ENCODE measurements at places on chromosomes 2 and 18.

DNA sequence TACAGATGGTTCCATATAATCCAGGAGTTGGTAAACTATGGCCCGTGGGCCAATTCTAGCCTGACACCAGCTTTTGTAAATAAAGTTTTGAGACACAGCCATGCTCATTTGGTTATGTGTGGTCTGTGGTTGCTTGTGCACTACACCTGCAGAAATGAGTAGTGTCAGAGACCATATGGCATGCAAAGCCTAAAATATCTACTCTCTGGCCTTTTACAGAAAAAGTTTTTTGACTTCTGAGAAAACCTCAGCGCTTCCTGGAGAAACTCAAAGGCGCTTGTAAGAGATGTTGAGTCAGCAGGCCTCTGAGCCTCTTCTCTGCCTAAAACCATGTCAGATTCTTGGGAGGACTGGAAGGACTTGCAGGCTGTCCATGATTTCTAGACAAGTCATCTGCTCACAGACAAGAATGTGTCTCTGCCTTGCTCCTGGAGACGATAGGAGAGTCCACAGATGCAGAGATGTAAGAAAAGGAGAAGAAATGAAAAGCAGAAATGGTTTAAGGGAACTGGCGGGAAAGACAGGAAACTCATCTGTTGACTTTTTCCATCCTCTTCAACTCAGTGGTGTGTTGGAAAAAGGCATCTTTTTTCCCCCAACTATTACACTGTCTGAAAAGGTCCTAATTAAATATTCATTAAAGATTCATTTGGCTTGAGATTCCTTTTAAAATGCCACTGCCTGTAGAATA, 5.2 kb downstream of the TTC39C start:
- no peak for DNase-seq

- no peak for DNase-seq
These were observed 17.1 kb downstream of the TMEM185B start for GRCh38 chr2:120206022-120206581.

DNA sequence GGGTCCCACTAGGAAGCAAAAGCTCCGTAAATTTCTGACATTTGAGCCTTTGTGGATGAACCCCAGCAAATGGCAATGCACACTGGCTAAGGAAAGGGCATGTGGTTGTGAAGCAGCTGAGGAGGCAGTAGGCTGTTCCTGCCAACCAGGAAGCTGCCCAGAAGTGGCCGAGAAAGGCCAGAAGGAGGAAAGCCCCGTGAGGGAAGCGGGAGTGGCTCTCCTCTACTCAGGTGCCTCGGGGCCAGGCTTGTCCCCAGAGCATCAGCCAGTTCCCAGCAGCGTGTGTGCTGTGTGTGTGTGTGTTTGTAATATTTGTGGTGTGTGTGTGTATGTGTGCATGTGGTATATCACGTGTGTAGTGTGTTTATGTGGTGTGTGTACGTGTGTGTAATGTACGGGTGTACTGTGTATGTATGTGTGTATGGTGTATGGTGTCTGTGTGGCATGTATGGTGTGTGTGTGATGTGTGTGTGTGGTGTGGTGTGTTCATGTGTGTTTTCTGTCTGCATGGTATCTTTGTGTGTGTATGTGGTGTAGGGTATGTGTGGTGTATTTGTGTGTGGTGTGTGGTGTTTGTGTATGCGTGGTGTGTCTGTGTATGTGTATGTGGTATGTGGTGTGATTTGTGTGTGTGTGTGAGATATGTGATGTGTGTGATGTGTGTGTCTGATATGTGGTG, 90.6 kb downstream of the APOB start:
- DNase-seq = no peak

GRCh38 chr2:16025876-16026640, 85.7 kb downstream of the MYCN start:
- no peak for DNase-seq

GRCh38 chr2:953975-954686, 3.5 kb downstream of the SNTG2 start:
- DNase-seq = no peak

GRCh38 chr2:16470936-16471490, 194.6 kb downstream of the CYRIA start:
- no peak for DNase-seq

- no peak for DNase-seq
These were observed 5.7 kb upstream of the KLHL30 start for GRCh38 chr2:238132463-238133450.

DNA sequence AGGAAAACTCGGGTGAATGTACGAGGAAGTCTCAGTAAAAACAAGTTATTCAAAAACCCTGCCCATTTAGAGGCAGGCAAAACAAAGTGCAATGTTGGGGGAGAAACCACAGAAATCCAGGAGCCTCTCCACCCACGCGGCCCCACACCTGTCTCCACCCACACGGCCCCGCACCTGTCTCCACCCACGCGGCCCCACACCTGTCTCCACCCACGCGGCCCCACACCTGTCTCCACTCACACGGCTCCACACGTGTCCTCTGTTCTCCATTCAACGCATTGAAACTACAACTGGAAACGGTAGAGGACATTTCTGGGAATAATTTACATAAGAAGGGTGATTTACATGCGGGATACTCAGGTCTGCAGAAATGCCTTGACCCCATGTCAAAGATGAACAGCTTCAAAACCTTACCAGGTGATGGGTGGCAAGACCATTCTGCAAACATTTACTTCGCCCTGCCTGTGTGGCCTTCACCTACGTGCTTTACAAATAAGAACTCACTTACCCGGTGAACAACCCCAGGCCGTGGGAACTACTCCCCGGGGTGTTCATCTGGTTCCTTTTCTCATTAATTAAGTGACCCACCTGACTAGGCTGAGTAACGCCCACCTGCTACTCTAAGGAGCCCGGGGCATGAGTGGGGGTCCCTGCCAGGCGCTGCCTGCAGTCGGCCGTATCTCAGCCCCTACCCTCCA, 100.4 kb downstream of the EIPR1 start:
- DNase-seq = no peak

DNA sequence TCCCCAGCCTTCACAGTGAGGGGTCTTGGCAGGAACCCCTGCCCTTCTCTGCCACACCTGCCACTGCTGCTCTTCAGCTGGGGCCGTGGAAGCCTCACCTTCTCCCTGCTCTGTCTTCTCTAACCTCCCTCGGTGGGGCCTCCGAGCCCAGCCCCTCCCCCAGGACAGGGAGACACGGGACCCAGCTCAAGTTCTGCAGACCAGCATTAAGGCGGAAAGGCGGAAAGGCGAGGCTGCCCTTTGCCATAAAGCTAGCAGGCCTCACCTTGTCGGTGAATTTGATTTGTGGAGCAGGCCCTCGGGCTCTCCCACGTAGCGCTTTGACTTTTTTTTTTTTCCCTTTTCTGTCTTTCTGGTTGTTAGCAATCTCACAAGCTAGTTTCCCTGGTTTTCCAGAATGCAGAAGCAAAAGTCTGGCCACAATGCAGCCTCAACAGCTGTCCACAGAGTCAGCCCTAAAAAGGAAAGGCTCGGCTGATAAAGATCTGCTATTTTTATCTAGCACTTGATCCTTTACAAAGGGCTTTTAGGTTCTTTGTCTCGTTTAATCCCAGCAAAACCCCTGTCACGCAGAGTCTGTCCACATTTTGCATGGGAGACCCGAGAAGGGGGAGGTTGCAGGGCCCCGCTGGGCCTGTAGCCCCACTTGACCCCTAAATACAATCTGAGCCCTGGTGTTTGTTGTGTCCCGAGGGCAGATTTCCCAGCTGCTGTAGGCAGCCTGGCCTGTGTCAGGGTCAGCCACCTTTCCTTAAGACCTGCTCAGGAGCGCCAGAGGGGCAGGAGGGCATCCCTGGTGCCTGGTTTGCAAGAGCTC, 6.0 kb downstream of the ITM2C start:
- DNase-seq = no peak

GRCh38 chr2:190417045-190417842, 9.1 kb downstream of the MFSD6 start:
- DNase-seq = no peak

DNA sequence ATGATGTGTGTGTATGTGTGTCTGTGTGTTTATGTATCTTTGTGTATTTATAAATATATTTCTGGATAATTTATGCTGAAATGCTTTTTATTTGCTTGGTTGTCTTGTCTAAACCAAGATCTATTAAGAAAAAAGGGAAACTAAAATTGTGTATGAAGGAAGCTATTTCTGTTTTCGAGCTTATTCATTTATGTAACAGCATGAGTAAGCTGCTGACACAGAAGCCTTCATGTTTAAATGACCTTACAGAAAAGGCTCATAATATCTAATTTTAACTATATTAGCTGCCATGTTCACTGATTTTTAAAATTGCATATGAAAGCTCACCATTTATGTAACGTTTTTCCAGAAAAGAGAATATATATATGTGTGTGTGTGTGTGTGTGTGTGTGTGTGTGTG, 392.8 kb downstream of the PTH2R start:
- no peak for DNase-seq

- no peak for DNase-seq
These were observed 55.0 kb downstream of the MTHFD2 start for GRCh38 chr2:74253306-74253970.

DNA sequence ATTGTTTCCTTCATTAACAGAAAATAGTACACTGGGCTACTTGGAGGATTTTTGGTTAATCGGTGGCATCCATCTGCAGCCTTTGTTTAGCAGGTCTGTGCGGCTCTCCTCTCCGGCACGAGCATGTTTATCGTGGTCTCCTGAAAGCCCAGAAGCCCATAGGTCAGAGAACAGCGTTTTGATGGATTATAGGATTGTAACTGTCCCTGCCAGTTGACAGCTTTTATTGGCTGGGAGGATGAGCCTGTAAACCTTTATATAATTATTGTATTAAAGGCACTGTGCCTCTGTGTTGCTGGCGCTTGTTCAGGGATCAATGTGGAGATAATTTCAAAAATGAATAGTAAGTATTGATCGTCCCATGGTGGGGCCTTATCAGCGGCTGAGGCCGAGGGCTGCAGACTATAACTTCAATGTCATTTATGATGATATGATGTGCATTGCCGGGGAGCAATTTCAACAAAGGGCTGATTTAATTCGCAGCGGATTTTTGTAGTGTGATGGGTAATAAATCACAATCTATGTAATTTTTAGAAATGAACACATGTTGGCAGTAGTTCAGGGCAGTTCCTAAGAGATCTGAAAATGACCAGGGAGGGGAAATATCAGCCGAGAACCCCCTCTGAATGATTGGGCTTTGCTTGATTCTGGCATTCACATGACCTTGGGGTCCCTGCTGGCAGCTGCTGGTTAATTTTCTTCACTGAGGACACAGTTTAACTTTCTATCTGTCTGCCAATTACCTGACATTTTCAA, 736.1 kb downstream of the GALR1 start:
- no peak for DNase-seq

GRCh38 chr2:204977914-204978313, 432.6 kb downstream of the PARD3B start:
- DNase-seq = no peak

- peak; percentile 48 for DNase-seq
These were observed 2.4 kb downstream of the ERBB4 start for GRCh38 chr2:212535996-212536816.

DNA sequence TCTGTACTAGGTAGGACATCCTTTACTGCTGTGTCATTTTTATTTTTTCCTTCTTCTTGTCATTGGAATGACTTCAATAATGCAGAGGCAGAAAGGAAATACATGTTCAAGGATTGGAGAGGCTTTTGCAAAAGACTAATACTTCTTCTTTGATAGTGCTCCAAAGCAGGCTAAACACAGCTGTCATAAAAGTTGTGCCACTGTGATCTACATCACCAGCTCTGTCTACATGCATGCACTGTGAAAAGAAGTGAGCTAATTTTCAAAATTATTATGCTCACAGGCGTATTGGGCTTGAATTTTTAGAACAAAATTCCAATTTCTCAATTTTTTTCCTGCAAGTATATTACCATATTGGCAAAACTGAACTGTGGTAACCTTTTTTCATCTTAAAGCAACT, 37.5 kb upstream of the CALCRL start:
- DNase-seq = no peak

DNA sequence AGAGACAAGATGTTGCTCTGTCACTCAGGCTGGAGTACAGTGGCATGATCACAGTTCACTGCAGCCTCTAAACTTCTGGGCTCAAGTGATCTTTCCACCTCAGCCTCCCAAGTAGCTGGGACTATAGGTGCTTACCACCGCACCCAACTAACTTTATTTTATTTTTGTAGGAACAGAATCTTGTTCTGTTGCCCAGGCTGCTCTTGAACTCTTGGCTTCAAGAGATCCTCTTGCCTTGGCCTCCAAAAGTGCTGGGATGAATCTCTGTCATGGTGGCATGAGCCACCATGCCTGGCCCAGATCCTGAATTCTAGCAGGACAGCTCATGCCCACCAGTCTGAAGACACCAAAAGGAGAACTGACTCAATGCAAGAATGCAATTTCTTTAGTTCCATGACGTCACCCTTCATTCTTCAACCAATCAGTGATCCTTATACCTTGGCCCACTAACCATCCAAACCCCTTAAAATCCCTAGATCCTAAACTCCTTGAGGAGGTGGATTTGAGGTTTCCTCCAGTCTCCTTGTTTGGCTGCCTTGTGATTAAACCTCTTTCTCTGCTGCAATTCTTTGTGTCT, 25.6 kb upstream of the CXXC1 start:
- no peak for DNase-seq

DNA sequence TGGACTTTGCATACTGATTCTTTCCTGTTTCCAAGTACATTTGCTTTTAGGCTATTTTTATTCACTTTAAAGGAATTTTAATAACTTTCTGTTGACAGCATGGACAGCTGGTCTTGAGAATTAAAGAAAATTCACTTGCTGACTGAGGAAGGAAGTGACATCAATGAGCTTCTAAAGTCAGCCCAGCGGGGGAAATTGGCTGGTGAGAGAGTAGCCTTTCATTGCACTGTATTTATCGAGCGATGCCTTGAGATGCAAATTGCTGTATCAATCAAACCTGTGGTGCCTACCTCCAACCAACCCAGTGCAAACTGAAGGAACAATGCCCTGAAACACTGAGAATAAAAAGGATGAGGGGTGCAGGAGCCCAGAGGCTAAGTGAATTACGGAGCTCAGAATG, 91.4 kb upstream of the AQP4 start:
- no peak for DNase-seq

- no peak for DNase-seq
These were observed 226.1 kb downstream of the DOK6 start for GRCh38 chr18:69626643-69627242.

- no peak for DNase-seq
These were observed 39.5 kb downstream of the TPRKB start for GRCh38 chr2:73697606-73698005.

- DNase-seq = no peak
These were observed 172.0 kb downstream of the SLC4A10 start for GRCh38 chr2:161796192-161796591.

DNA sequence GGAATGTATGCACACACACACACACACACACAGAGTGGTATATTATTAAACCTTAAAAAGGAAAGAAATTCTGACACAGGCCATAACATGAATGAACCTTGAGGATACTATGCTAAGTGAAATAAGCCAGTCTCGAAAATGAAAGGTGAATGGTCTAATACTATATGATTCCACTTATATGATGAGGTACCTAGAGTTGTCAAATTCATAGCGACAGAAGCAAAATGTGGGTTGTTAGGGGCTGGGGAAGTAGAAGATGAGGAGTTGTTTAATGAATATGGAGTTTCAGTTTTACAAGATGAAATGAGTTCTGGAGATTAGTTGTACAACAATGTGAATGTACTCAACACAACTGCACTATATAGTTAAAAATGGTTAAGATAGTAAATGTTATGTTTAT, 118.1 kb downstream of the ABCA12 start:
- DNase-seq = no peak

GRCh38 chr18:76493213-76494161, 1.6 kb downstream of the ZNF516 start:
- no peak for DNase-seq

All from right forelimb (tissue), 1 donor.